Activated CD4-positive, alpha-beta T cell treated with anti-CD3 and anti-CD28 coated beads for 24 hours (primary cell): ENCODE measurements at places on chromosomes 16 and 17.

- DNase-seq: peak; percentile 72
Observed at GRCh38 chr16:30472328-30472942, at the start of gene ITGAL. Gene ITGAL (plus strand): TSS chr16:30472742. CDS start chr16:30472838, 96 bp downstream.

GRCh38 chr17:82424001-82424862 lies 5.8 kb upstream of the OGFOD3 start:
- DNase-seq: peak; percentile 56

GRCh38 chr17:83127431-83128160 lies 48.2 kb downstream of the METRNL start:
- DNase-seq: no peak

DNA sequence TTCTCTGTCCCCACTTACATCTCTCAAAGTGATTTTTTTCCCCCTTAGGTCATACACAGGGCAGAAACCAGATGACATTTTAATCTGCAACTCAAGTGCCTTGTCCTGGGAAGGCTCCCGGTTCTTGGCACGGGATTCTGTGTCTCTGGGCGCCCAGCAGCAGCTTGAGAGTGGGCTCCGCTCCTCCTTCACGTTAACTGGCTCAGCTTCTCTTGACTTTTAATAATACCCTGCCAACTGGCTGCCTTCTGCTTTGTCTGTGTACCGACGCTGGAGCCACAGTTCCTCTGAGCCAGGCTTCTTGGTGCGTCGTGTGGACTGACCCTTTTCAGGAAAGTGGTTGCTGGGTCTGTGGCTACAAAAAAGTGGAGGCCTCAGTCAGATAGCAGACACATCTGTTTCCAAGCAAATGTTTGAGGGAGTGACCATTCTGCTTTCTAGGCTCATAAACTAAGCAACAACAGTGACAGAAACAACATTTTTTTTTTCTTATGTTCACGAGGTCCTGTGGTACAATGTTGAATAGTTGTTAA lies 64.9 kb downstream of the IRF8 start:
- no peak for DNase-seq

GRCh38 chr17:49406421-49407061 lies 8.1 kb downstream of the PHB1 start:
- DNase-seq: no peak
